ENCODE measurements at places on chromosomes 4 and X.

- no peak for DNase-seq
These were observed 107.8 kb upstream of the MYOZ2 start for GRCh38 chr4:119027811-119028210.

DNA sequence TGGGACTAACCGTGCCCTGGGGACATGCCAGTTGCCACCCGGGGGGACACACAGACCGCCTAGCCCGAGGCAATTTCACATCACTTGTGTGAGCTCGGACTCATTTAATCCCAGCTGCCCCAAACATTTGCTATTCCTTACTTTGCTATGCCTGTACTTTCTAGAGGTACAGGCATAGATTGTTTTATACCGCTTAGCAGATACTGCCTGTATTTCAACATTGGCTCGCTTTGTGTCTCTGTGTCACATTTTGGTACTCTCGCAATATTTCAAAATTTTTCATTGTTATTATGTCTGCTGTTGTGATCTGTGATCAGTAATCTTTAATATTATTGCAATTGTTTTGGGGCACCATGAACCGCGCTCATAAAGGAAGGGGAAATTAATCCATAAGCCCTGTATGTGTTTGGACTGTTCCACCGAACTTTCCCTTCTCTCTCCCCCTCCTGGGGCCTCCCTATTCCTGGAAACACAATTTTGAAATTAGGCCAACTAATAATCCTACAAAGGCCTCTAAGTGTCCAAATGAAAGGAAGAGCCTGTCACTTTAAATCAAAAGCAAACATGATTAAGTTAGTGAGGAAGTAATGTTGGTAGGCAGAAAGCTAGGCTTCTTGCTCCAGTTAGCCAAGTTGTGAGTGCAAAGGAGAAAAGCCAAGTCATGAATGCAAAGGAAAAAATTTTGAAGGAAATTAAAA lies 568 bp upstream of the CASP6 start:
- peak; percentile 7 for DNase-seq

DNA sequence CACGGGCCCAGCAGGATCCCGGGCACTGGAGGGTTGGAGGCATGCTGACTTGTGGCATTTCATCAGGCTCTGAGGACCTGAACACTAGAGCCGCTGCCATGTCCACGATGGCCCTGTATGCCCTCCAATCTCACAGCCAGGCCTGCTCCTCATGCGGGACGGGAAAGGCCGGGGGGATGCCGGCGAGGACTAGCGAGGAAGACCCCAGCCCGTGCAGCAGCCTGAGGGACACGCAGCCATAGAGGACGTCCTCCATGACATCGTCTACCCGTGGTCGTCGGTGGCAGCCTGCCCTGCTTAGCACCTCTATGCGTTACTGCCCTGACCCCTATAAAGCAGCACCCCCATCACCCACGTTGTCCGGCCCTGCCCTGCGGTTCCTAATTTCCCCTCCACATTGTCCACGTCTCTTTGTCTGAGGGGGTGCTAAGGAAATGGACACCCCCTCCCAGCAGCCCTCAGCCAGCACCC lies 32.6 kb downstream of the HMX1 start:
- DNase-seq, result no peak

DNA sequence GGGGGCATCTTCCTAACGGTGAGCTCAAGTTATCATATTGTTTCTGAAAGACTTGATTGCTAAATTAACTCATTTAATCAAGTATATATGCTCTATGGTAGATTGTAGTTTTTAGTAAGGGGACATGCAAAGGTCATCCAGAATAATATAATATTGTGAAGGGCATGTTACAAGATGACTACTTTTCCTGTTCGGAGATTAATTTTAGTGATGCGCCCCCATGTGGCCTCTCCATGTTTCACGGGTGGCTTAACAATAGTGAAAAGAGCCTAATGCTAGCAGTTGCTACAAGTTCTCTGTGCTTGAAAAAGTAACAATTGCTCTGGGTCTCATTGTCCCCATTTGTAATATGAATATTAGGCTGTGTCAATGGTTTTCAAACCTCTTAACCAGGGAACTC lies 12.2 kb downstream of the SMPX start:
- DNase-seq, result peak; percentile 13

- DNase-seq, result no peak
These were observed 275.5 kb upstream of the BOD1L1 start for GRCh38 chr4:13903061-13903460.

GRCh38 chr4:102535398-102536082 lies 34.4 kb downstream of the NFKB1 start:
- no peak for DNase-seq

GRCh38 chrX:119989905-119990555 lies 46.5 kb upstream of the NKAP start:
- DNase-seq, result no peak

DNA sequence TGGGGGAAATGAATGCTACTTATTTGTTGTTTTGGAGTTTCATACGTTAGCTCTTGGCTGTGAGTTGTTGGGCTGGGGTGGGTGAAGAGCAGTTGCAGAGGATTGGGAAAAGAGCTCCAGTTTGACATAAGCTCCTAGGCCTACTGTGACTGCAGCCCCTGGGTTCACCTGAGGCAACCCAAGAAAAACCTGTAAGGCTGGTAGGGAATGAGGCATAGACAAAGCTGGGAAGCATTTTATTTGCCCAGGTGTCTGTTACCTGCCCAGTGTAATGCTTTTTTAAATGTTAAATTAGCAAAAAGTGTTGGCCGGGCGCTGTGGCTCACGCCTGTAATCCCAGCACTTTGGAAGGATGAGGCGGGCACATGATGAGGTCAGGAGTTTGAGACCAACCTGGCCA lies 160.0 kb downstream of the FHIP1A start:
- DNase-seq, result no peak

GRCh38 chrX:31117266-31117665 lies 45.4 kb upstream of the FTHL17 start:
- DNase-seq, result no peak

DNA sequence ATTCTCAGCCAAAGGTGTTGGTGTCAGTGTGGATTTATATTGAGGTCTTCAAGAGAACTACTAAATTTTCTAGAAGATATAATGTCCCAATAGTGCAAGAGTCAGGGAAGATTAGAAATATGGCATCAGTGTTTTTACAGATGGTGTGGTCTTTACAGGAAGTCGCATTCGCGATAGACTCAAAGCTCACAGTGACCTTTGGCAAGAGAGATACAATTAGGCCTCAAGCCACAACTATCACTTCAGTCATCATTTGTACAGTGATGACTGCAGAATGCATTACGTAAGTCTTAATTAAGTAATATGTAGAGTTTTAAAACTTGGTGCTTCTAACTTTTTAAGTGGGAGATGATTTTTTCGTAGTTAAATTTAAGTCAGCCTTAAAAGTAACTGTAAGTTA lies 237.2 kb upstream of the FSTL5 start:
- no peak for DNase-seq

DNA sequence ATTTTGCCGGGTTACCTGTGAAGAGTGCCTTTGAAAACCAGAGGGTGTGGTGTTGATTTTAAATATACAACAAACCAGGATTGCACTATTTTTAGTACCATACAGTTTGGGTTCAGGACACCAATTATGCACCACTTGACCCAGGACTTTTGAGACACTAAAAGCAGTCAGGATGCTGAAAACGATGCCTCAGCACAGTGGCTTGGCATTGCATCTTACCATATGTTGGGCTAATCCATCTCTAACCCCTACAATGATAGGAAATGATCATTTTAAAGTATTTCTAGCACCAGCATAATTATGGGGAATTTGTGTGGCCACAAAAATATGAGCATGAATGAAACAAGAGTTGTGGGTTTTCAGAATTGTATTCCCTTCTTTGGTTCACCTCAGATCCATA lies 4.1 kb downstream of the IBSP start:
- DNase-seq, result no peak

GRCh38 chr4:20251796-20252655 lies at the start of gene SLIT2:
Gene SLIT2 (plus strand): TSS chr4:20251905. CDS start chr4:20253816, 1,911 bp downstream.
- DNase-seq, result peak; percentile 8

DNA sequence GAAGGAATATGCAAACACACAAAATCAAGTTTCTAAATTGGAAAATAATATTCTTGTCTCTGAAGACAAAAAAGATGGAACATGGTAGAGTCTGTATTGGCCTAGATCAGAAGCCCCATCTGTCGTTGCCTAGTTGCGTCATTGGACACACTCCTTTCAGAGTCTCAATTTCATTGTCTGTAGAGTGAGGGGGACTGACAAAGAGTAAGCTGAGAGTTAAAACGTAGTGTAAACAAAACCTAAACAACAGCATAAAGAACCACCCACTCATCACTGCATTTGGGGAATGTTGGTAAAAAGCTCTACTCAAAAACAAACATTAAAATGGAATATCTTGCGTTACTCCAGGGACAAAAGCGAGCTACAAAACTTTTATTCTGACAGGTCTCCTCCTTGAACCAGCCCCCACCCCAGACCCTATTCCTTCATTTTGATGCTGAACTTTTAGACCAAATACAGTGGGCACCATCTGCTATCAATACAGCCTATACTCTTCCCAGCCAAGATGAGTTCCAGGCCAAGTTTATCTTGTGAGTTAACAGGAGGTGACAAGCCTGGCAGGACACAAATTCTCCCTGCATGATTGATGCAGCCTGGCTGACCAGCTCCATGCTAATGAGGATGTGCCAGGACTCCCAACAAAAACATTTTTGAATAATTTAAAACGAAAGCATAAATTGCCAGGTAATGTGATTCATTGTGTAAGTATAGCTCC lies 125.2 kb downstream of the COL25A1 start:
- DNase-seq, result no peak

GRCh38 chr4:28508636-28509035 lies 1648.0 kb downstream of the STIM2 start:
- DNase-seq, result no peak

GRCh38 chr4:130479020-130479419 lies 1383.1 kb downstream of the C4orf33 start:
- no peak for DNase-seq

GRCh38 chr4:78480286-78480685 lies 71.3 kb upstream of the ANXA3 start:
- no peak for DNase-seq

DNA sequence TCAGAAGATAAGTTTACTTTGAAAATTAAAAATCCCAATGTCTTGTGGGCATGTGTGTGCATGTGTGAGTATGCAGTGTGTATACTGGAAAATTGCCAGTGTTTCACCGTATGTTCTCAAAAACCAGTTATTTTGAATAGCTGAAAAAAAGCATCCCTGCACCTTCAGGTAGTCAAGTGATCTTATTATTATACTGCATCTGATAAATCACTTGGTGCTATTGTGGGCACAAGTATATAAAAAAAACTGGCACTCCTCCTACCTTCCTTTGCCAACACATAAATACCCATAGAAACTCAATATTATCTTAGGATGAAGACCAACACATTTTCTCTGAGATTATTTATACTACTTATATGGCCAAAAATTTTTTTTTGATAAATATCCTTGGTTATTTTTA lies 91.5 kb upstream of the MAP9 start:
- no peak for DNase-seq

- DNase-seq, result no peak
These were observed 4.2 kb upstream of the HTRA3 start for GRCh38 chr4:8265171-8265929.

DNA sequence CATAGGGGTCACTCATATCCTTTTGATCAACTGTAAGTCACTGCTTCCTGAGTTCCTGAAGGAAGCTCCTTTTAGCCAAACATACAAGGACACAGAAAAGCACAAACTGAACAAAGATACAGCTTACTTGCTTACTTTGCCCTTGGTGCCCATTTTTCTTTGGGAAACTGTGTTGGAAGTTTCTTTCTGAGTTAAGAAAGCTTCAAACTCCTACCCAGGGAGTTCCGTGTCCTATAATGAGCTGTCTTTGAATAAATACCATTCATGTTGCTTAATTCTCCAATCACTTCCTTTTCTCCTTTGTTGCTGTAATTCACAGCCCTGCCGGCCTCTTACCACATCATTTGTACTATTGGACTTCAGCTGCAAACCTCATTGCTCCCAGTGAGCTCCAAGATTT lies at the start of gene ADH4:
Gene ADH4, minus strand, starts transcription at position 228 of the 400 bp plus-strand sequence. Its CDS starts 75 bp downstream, at position 153.
- no peak for DNase-seq

DNA sequence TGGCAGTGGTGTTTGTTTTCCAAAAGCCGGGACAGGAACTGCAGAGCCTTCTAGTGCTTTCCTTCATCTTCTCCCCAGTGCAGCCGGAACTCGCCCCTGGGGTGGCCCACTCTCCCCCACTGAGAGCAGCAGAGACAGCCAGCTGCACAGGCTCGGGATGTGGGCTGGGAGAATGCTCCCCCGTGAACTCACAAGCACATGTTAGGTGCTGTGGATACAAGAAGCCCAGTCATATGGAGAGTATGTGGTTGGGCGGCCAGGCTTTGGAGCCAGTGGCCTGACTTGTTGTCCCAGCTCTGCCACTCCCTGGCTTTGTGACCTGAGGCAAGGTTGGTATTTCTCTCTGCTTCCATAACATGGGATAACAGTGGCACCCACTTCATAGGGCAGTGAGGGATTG lies 9.4 kb upstream of the KIAA0232 start:
- no peak for DNase-seq

GRCh38 chr4:3514221-3514780 lies 17.9 kb downstream of the LRPAP1 start:
- no peak for DNase-seq

- no peak for DNase-seq
These were observed 28.9 kb upstream of the OPHN1 start for GRCh38 chrX:68462197-68462596.

- no peak for DNase-seq
These were observed 15.6 kb upstream of the MAMLD1 start for GRCh38 chrX:150347471-150347870.

DNA sequence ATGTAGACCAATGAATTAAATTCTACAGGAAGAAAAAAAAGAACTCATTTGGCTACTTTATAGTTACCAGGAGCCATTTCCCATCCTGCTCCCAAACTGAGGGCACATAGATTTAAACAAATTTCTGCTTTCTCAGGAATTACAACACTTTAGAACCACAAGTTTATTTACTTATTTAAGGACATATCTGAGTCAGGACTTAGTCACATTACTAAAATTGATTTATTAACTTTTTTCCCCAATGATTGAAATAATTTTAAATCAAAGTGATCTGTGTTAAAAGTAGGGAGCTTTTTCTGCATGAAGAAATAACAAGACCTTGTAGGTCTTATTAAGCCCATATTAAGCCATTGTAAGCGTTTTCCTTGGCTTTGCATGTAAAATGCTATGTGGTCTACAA lies 291.0 kb upstream of the HAND2 start:
- no peak for DNase-seq

- no peak for DNase-seq
These were observed 26.8 kb downstream of the ABLIM2 start for GRCh38 chr4:8131826-8132225.

- DNase-seq, result no peak
These were observed 187.0 kb downstream of the UGT8 start for GRCh38 chr4:114785570-114785969.

- DNase-seq, result no peak
These were observed 201.4 kb downstream of the SPOCK3 start for GRCh38 chr4:167032871-167033270.

DNA sequence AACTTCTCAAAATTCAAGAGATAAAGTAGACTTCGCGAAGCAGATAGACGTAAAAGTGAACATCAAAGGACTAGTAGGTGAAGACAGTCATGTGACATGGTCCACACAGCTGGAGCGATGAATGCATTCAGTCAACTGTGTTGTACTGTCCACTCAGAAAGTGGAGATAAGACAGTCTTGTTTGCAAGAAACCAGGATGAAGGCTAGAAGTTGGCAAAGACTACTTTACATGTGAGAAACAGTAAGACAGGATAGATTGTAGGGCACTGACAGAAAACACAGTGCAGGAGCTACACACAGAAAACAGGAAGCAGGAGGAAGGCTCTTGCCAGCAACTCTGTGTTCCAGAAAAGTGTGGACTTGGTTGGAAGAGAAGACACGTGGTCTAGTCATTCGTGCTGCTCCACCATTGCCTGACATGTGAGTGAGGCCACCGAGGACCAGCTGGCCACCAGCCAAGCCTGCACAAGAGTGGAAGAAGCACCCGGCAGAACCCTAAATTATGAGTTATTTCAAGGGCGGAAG lies 78.9 kb downstream of the FAT1 start:
- DNase-seq, result peak; percentile 46

Data from HL-60 (cell line).